ENCODE measurements at places on chromosomes 4 and X.

DNA sequence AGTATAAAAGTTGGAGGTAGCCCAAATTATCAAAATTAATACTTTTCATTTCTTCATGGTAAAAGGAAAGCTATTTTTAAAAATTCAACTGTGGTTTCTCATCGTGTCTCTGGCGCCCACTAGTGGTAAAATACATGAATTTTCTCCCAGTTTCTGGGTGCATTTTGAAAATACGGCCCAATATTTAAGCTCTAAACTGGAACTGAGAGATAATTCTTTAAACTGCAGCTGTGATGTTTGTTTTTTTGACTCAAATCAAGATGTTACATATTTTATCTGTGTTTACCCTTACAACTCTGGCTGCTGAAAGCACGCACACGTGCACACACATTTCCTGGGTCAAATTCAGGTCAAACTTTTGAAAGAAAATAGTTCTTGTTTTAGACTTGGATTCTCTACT is 123.9 kb upstream of the ACSL4 start:
- peak; percentile 40 for DNase-seq

DNA sequence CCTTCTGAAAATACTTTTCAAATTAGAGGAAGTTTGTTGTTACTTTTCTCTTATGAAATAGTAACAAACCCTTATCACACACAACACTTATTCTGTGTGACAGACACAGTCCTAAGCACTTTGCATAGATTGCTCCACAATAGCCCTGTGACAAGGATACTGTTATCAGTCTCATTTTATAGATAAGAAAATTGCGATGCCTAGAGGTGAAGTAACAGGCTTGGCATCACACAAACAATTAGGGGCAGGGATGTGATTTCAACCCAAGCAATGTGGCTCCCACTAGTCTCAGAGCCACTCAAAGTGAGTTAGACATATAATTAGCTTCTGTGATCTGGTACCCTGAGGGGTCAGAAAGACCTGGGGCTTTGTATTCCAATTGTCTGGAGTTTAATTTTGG is 339.9 kb downstream of the FBXO8 start:
- no peak for DNase-seq

- no peak for DNase-seq
These were observed 13.9 kb downstream of the SCARB2 start for GRCh38 chr4:76199664-76200211.

DNA sequence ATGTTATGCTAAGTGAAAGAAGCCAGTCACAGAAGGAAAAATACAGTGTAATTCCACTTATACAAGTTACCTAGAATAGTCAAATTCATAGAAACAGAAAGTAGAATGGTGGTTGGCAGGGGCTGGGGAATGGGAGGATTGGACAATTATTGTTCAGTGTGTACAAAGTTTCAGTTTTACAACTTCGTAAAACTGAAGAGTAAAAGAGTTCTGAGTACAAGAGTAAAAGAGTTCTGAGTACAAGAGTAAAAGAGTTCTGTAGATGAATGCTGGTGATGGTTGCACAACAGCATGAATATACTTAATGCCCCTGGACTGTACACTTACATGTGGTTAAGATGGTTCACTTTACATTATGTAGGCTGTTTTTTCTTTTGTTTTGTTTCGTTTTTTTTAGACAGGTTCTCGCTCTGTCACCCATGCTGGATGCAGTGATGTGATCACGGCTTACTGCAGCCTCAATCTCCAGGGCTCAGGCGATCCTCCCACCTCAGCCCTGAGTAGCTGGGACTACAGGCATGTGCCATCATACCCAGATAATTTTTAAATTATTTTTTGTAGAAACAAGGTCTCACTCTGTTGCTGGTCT is 230.9 kb downstream of the SOWAHB start:
- no peak for DNase-seq

DNA sequence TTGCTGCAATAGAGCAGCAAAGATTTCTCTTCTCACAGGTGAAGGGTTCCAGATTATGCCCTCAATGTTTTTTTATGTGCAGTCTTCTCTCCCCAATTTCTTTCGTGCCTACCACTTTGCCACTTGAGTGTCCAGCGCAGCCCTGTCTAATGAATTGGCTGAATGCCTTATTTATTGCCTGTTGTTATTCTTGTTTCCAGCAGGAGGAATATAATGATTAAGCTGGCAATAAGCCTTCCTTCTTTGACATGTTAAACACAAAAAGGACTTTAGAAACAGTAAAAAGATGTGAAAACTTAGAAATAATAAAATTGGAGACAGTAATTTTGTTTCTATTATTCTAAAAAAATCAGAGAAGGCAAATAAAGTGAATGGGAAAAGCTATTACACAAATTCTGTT is 34.6 kb upstream of the FRAS1 start:
- DNase-seq: peak; percentile 11

GRCh38 chrX:109880629-109881028 is 122.3 kb upstream of the TMEM164 start:
- no peak for DNase-seq

DNA sequence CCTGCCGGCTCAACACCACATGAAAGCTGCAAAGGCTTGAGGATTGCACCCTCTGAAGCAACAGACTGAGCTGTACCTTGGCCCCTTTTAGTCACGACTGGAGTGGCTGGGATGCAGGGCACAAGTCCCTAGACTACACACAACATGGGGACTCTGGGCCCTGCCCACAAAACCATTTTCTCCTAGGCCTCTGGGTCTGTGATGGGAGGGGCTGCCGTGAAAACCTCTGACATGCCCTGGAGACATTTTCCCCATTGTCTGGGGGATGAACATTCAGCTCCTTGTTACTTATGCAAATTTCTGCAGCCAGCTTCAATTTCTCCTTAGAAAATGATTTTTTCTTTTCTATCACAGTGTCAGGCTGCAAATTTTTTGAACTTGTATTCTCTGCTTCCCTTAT is 123.5 kb upstream of the SMARCAD1 start:
- no peak for DNase-seq

DNA sequence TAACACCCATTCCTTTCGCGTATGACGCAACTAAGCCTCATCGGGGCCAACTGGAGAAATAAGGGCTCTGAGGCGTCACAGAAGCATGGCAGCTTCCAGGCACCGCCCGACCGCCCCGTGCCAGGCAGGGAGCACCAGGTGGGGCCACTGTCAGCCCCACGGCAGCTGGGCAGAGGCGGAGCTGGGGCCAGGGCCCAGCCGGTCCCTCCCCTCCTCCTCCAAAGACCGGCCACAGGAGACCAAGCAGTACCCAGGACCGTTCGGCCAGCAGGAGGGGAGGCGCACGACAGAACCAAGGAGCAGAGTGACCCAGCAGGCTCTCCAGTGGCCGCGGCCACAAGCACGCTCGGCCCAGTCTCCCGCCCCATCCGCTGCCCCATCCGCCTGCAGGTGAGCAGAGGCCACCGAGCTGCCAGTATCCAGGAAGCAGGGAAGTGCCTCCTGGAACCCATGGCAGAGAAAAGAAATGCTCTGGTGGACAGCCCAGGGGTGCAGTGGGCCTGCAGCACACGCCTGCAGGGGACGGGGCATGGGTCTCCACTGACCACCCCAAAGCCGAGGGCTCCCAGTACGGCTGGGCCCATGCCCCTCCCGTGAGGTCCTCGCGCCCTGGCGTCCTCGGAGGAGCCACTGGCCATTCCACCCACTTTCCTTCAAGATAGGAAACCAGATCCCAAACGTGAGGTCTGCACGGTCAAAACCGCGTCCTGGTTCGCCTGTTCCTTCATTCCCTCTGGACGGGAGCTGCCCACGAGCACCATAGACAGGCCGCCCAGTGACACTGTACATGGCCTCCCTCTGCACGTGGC is 9.6 kb downstream of the CTBP1 start:
- DNase-seq: no peak

- no peak for DNase-seq
These were observed 76.0 kb downstream of the ARAP2 start for GRCh38 chr4:36168127-36168878.

DNA sequence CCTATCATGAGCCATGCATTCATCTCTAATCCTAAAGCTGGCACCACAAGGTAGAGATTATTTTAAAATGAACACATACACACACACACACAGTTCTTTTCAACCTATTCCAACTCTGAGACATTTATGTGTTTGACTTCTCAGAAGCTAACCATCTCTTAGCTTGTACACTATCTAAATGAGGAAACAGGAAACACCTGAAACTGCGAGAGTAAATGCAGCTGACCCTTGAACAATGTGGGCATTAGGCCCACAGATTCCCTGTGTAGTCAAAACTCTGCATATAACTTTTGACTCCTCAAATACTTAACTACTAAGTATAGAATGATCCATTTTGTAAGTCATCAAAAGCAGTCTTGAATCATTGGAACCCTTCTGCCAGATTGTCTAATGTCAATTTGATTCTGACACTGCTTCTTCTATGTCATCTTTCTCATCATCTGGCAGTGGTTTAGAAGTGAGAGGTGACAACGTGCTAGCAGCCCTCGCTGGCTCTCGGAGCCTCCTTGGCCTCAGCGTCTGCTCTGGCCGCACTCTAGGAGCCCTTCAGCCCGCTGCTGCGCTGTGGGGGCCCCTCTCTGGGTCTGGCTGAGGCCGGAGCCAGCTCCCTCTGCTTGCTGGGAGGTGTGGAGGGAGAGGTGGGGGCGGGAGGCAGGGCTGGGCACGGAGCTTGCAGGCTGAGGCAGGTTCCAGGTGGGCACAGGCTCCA is 21.4 kb upstream of the IL15 start:
- DNase-seq: no peak

GRCh38 chr4:40737879-40738278 is 11.9 kb upstream of the NSUN7 start:
- DNase-seq: no peak

DNA sequence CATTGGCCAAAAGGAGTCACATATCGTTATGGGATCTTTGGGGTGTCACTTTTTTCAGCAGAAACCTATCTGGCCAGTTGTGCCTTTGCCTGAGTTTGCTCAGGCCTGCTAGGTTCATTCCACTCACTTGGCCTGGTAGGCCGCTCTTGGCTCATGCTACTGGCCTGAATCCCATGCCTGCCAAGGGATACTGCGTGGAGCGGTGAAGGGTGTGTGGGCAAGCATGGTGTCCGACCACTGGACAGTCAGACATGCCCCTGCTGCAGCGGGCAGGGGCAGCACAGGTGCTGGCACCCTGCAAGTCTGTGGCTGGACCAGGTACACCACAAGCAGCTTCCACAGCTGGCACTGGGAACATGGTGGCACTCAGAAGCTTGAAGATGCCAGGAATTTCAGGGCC is 11.3 kb upstream of the PPM1K start:
- DNase-seq: no peak

Measured in HEK293T (cell line).